ENCODE measurements at places on chromosomes 2 and 18.

DNA sequence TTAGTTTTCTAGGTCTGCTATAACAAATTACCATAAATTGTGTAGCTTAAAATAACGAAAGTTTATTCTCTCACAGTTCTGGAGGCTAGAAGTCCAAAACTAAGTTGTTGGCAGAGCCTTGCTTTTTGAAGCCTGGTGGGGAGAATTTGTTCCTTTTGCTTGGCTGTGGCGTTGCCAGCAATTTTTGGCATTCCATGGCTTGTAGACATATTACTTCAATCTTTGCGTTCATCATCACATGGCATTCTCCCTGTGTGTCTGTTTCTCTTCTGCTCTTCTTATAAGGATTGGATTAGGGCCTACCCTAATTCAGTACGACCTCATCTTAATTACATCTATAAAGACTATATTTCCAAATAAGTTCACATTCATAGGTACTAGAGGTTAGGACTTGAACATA lies 217.7 kb downstream of the MBD5 start:
- DNase-seq = no peak

- DNase-seq = no peak
Measured at GRCh38 chr2:130385709-130386108, 29.9 kb downstream of the PTPN18 start.

DNA sequence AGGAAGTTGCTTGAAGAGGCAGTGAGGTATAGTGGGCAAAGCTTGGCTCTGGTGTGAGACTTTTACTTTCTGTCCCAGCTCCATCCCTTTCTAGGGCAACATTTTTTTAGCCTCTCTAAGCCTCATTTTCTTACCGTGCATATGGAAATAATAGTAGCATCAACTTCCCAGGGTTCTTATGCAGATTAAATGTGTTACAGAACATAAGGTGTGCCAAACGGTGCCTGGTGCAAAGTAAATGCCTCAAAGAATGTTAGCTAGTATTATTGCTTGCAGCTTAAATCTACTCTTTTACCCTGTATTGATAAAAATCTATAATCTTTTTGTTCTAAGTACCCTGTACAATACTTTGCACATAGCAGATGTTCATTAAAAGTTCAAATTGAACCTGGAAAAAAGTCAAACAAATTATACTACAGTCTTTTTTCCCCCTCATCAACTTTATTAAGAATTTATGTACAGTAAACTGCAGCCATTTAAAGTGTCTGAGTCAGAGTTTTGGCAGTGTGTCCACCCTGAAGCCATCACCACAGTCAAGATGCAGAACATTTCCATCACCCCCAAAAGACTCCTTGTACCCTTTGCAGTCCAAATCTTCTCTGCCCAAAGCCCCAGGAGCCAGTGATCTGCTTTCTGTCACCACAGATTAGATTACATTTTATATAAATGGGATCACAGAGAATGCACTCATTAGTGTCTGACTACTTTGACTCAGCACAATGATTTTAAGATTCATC lies 10.6 kb downstream of the MAPRE2 start:
- no peak for DNase-seq

- DNase-seq = no peak
Measured at GRCh38 chr2:215905691-215906090, 107.7 kb downstream of the MREG start.

DNA sequence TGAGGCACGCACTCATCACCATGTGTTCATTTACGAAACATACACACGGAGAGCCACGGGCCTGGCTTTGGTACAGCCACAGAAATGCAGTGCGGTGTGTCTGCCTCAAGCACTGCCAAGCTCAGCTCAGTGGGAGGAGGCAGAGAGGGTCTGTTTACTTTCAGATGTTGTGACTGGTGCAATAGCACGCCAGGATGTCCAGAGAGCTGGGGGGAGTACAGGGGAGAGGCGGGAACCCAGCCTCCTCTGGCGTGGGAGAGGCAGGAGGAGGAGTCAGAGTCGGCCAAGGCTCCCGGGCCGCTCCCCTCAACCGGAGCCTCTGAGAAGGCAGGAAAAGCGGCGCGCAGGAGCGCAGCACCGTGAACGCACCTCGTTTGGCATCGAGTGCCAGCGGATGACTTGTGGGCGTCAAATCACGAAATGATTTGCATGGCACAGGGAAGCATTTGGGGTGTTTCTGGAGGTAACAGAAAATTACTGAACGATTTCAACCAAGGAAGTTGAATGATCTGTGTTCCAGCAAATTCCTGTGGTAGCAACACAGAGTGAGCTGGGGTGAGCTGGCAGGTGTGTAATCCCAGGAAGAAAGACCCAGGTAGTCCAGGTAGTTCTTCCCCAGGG lies 143.0 kb downstream of the ZNF516 start:
- no peak for DNase-seq

DNA sequence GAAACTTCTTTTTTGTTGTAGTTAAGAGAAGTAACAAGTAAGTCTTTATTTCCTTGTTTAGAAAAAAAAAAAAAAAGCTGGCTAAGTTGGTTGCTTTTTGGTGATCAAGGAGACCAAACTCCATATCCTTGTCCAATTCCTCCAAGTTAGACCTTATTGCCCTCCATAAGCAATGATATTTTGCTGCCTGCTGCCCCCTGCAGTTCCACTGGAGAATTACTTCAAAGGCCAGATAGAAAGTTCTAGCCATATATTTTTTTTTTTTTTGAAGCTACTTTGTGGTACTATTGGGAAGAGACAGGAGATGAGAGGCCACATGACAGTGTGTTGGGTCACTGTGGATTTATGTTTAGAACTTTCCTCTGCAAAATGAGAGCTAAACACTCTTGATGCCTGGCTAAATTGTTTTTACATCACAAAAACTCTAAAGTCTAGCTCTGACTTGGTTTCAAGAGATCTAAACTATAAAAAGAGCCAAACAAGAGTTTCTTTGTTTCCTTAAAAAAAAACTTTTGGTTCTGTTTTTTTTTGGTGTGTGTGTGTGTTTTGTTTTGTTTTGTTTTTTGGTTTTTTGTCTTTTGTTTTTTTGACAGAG lies 80.7 kb upstream of the RASGRP3 start:
- DNase-seq = peak; percentile 37

DNA sequence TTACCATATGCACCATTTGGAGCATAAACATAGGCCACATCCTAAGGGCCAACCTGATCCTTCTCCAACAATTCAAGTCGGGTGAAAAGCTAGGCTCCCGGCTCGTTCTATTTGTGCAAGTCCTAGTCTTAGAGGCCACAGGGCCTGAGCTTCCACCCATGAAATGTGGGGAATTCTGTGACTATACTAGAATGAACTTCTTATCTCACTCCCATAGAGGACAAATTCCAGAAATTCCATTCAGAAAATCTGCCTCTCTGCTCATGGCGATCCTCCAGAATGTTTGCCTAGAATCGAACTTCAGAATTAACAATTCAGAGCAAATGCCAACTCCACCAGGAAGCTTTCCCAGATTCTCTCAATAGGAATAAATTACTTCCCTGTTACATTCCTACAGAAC lies 187.9 kb downstream of the BCL11A start:
- DNase-seq = no peak

DNA sequence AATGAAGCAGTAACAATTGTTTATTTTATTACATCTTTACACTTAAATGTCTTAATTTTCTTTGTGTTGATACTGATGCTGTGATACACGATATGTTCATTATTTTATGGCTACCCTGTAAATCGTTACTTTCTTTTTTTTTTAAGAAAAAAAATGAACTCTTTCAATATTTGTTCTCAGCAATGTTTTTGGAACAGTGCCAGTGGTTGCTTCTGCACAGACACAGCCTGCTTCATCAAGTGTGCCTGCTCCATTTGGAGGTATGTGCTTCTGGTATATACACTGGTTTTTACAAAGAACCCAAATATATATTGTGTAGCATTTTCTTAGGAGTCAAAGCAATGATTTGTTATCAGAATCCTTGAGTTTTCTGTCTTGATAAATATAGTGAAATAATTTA lies 62.2 kb upstream of the SCYGR2 start:
- DNase-seq = no peak

GRCh38 chr2:164323978-164324377 lies 297.3 kb downstream of the GRB14 start:
- no peak for DNase-seq

- DNase-seq = no peak
Measured at GRCh38 chr2:234680688-234681619, 184.1 kb upstream of the ARL4C start.

- no peak for DNase-seq
Measured at GRCh38 chr2:216884347-216884746, 24.5 kb upstream of the TNP1 start.

DNA sequence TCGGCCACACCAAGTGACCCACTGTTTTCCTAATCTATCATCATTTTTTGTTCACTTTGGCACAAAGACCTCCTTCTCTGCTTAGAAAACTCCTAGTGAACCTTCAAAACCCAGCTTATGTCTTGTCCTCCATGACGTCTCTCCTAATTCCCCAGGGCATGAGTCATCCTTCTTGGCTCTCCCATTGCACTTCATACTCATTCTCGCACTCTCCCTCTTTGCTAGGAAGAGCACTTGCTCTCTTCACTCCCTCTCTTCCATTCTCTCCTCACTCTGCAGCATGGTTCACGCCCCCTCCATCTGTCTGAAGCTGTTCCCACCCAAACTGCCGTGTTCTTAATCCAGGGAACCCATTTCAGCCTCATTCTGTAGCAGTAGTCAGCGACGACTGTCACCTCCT lies 103.9 kb downstream of the MRO start:
- no peak for DNase-seq

DNA sequence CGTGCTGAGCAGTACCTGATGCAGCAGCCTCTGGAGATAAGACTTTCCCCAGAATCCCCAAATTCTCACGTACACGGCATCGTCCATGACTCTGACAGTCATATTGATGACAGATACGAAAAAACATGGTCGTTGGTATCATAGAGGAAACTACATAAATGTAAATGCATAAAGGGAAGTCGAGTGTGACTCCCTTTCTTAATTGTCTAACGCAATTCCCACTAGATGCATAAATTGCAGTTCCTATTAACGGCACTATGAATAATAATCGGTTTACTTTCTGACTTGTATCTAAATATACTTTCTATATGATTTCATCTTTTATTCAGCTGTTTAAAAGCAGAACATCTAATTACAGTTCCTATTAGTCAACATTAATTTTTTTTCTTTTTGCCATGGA lies 322.6 kb upstream of the REV1 start:
- no peak for DNase-seq

DNA sequence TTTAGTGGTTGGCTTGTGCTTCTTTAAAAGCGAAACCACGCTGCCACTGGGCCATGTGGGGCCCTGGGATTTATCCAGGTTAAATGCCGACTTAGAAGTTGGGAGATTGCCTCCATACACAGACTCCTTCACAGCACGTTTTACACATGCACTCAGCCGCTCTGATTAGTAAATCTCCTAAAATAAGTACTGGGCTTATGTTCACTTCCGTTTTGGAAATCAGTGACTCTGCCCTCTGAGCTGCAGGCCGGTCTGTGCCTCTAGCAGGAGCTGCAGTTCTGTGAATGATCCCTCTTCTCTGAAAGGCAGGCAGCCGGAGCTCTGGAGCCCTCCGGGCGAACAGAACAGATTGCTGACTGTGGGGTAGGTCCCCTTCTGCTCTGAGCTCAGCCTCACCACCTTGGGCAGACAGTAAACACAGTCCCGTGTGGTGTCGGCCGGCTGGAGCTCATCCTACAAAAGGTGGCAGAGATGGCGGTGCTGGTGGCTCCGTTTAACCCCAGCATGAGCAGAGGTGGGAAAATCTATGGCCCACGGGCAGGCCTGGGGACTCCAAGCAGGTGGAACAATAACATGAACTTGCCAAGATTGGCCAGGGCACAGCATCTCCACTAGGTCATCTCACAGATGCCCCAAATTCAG lies 9.8 kb upstream of the RAB17 start:
- no peak for DNase-seq

GRCh38 chr2:3443506-3444084 lies 64.1 kb downstream of the TRAPPC12 start:
- DNase-seq = no peak

DNA sequence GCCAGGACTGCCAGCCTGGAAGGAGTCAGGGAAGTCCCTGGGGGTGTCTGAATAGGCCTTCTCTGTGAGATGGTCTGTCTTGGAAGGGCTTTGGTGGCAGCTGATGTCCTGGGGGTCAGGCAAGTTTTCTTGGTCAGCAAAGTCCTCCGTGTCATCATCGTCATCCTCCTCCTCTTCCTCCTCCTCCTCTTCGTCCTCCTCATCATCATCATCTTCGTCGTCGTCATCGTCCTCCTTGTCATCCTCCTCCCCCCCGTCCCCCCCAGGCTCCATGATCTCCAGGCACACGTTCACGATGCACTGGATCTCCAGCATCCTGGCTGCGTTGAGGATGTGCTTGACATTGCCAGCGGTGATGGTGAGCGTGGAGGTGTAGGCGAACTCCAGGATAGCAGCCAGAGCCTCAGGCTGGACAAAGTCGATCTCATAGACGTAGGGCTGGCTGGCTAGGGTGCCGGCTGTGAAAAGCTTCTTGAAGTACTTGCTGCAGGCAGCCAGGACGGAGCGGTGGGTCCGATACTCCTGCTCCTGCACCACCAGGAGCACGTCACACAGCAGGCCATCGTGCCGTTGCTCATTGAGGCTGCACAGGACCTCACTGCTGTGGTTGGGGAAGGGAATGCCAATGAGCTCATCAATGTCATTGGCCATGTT lies 110.1 kb upstream of the SMAD2 start:
- no peak for DNase-seq

DNA sequence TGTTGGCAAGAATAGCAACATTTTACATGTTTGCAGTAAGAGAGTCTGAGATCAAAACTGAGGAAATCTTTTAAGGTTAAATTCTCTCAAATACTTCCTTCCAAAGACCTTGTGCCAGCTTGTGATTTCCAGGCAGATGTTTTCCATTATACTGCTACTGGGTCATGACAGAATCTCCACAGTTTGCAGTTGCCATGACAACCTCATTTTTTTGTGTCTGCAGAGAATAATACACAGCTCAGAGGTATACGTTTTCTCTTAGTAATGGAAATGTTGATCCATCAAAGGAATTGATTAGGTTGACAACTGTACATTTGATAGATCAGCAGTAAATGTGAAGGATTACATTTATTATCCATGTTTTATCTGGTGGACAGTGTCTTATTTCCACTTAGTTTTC lies 29.1 kb upstream of the CSRNP3 start:
- no peak for DNase-seq

GRCh38 chr2:221025398-221025797 lies 546.7 kb downstream of the EPHA4 start:
- DNase-seq = no peak

GRCh38 chr18:36572135-36572856 lies 256.5 kb downstream of the TPGS2 start:
- DNase-seq = peak; percentile 7

GRCh38 chr2:77395011-77395410 lies 127.2 kb downstream of the LRRTM4 start:
- DNase-seq = no peak

- DNase-seq = no peak
Measured at GRCh38 chr18:3340015-3340681, 78.2 kb downstream of the MYL12B start.

DNA sequence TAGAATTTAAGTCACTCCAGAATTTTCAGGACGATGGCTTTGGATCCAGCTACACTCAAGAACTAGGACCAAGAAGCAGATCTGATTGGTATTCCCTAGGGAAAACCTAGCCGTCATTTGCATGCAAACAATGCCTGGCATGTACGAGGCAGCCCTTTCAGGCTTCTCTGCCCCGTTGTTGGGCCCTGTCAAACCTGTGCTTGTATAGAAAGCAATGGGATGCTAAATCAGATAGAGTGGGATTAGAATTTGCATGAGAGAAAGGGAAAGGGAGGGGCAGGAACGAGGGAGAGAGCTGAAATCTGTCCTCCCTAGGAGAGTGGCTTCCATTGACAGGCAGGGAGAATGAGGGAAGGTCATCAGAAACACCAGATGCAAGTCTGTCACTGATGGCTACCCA lies 28.6 kb downstream of the ARID5A start:
- no peak for DNase-seq

- peak; percentile 11 for DNase-seq
Measured at GRCh38 chr2:100246163-100247145, 75.8 kb downstream of the LONRF2 start.

Data from CD4-positive, alpha-beta T cell treated with Interleukin-17A for 4 hours (primary cell).